ENCODE measurements at places on chromosomes 7 and 10. TPM values are rescaled to one million over a fixed set of nuclear protein-coding genes. Genes with fewer than 3 reads are reported as not detected.

DNA sequence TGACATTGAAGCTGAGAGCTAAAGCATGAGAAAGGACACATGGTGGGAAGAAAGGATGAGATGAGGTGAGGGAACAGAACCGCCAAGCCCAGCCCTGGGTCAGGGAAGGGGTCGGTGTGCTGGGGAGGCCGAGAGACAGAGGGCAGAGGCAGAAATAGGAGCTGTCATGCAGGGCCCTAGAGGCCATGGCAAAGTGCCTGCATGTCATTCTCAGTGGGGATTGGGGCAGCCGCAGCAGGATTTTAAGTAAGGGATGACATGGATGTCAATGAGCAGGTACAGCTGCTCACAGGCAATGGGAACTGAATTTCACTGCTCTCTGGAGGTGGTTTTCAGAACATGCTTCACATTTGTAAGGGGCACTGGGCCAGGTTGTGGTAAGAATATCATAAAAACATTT lies 227.4 kb downstream of the RAB11FIP2 start:
- DNase-seq = no peak

DNA sequence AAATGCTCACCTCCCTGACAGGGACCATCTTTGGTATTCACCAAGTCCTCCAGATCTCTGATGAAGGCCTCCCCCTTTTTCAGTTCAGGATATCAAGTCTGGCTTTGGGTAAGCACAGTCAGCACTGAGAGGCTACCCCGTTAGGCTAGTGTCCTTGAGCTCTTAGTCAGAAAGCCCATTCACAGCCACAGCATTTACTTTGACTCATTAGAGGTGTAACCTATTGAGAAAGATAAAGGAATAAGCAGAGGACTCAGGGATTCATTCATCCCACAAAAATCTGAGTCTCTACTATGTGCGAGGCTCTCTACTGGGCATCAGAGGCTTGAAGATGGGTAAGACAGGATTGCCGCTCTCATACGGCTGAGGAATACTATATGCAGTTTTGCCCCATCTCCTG lies 14.0 kb upstream of the RAMP3 start:
- no peak for DNase-seq

DNA sequence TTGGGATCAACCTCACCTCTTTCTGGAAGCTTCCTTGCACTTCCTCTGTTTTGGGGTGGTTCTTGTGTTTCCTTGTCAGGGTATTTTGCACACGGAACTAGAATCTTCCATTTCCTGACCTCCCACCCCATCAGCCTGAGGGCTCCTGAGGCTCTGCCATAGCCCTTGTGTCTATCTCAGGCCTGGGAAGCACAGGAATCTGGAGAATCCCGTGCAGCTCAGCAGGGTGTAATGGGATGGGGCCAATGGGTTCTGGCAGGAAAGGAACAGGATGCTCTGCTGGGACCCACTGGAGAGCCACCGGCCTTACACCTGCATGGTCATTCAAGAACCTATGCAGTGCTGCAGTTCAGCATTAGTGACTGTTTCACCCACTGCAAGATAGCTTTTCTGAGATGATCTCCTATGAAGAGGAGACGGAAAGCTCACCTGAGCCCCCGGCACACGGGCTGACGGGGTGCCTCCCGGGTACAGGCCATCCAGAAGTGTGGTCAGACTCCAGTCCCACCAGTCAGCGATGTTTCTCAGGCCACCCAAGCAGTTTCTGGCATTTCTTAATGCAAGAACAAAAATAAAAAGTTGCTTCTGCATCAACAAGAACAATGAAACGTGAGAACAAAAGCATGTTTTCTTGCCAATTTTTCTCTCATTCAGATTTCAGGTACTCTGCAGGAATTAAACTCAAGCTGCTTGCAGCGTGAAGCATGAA lies 133.2 kb downstream of the PKD1L1 start:
- no peak for DNase-seq

GRCh38 chr10:18607503-18608378 lies 43.6 kb downstream of the NSUN6 start:
- DNase-seq = peak; percentile 82

GRCh38 chr7:85176197-85176596 lies 10.7 kb downstream of the SEMA3D start:
- no peak for DNase-seq

DNA sequence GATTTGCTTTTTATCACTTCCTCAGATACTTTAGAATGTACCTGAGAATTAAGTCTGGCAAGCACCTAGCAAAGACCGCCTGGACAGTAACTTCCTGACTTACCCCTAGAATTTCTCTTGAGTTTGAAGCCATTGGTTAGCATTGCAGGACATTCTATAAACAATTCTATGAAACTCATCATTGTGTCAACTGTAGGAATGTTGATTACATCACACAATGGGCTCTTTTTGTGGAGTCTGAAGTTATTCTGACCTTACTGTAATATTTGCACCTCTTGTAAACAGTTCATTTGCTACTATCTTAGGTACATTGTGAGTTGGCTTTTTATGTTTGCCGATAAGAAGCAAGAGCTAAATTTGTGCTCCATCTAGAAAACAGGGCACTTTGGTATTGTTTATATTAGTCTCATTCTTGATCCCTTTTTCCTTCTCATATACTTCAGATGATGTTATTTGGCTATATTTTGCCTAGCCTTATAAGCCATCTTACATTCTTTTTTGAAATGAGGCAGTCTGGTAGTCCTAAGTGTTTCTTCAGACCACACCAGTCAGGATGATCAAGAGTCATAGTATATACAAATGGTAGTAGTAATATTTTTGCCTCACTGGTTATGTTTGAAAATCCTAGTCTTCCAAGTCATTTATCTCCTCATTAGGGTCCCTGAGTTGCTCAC lies 52.4 kb downstream of the CASD1 start:
- DNase-seq = no peak

GRCh38 chr10:128137877-128138276 lies 11.7 kb upstream of the MKI67 start:
- no peak for DNase-seq

GRCh38 chr7:113086431-113086888 lies at the start of gene GPR85:
Gene GPR85, minus strand, starts transcription at chr7:113086827. Its CDS starts 2,106 bp downstream, at chr7:113084721.
- DNase-seq = peak; percentile 61

DNA sequence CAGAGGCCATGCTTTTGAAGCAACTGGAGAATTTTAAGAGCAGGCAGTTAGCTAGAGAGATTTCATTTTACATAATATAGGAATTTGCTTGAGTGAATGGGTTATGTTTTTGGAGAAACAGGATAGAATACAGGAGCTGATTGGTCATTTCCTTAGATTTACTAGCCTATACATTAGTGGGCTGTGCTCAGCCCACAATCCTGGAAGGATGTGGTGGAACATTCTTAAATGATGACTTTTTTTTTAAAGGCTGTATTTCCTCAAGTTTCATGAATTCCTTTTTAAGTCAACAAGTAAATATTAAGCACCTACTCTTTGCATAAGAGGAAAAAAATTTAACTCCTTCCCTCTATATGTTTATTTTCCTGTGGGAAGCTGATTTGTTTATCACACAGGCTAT lies 314.4 kb upstream of the BMPER start:
- DNase-seq = no peak

- no peak for DNase-seq
Observed at GRCh38 chr7:128714701-128715495, 24.3 kb upstream of the CALU start.

GRCh38 chr10:91602868-91603568 lies 29.9 kb downstream of the PPP1R3C start:
- no peak for DNase-seq

DNA sequence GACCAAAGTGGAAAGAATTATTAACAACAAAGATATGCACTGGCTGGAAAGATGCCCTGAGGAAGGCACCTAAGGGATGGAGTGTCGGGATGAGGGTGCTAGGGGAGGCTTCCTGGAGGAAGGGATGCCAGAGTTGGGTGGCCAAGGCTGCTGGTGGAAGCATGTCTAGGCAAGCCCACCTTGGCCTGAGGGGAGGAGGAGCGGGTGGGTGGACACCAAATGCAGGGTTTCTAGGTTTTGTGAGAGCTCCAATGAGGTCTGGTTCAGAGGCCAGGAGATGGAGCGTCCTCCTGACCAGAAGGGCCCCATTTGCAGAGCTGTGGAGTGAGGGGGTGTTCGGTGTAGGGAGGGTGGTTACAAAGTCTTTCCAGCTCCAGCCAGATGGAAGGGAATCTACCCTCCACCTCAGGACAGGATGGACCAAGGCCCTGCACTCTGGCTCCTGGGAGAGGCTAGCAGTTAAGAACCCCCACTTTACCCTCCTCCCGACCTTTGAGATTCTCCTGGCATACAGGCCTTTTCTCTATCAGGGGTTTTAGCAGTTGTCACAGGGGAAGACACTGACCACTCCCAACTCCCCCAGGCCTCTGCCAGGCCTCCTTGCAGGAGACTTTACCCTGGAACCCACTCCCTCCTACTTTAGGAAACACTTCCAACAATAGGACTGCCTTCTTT lies 3.0 kb upstream of the DDIT4 start:
- DNase-seq = no peak

- DNase-seq = no peak
Observed at GRCh38 chr7:68484731-68485130, 1113.5 kb upstream of the AUTS2 start.

DNA sequence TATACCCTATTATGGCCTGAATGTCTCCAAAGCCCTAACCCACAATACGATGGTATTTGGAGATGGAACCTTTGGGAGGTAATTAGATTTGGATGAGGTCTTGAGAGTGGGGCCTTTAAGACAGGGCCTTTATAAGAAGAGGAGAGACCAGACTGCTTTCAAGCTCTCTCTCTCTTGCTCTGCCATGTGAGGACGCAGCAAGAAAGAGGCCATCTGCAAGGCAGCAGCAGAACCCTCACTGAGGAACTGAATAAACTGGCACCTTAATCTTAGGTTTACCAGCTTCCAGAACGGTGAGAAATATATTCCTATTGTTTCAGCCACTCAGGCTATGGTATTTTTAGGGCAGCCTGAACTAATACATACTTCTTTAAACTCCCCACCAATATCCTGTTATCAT lies 2.0 kb upstream of the GNAI1 start:
- DNase-seq = no peak

GRCh38 chr10:104324221-104324686 lies 14.0 kb downstream of the ITPRIP start:
- no peak for DNase-seq

GRCh38 chr10:95987685-95988426 lies 55.5 kb upstream of the CCNJ start:
- DNase-seq = no peak

- DNase-seq = no peak
Observed at GRCh38 chr7:45123913-45124710, 12.6 kb upstream of the TBRG4 start.

- DNase-seq = peak; percentile 95
Observed at GRCh38 chr10:119080521-119081259, at the start of gene EIF3A. Gene EIF3A, minus strand, starts transcription at chr10:119080817. Its CDS starts 141 bp downstream, at chr10:119080676.

- no peak for DNase-seq
Observed at GRCh38 chr10:78658645-78659597, 409.8 kb upstream of the ZMIZ1 start.

DNA sequence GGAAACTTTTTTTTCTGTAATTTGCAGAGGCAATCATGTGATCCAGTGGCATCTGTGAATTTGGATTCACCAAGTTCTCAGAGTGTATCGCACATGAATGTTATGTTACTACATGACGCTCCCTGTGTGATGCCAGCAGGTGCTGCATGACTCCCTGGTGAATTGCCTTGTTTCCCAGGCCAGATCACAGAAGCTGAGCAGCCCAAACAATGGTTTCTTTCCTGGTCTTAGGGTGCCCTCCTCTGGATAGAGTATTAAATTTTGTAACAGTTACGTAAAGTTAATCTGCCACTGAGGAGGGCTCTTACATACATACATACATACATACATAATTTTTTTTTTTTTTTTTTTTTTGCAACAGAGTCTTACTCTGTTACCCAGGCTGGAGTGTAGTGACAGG lies 3.6 kb downstream of the ZSCAN21 start:
- DNase-seq = peak; percentile 79

DNA sequence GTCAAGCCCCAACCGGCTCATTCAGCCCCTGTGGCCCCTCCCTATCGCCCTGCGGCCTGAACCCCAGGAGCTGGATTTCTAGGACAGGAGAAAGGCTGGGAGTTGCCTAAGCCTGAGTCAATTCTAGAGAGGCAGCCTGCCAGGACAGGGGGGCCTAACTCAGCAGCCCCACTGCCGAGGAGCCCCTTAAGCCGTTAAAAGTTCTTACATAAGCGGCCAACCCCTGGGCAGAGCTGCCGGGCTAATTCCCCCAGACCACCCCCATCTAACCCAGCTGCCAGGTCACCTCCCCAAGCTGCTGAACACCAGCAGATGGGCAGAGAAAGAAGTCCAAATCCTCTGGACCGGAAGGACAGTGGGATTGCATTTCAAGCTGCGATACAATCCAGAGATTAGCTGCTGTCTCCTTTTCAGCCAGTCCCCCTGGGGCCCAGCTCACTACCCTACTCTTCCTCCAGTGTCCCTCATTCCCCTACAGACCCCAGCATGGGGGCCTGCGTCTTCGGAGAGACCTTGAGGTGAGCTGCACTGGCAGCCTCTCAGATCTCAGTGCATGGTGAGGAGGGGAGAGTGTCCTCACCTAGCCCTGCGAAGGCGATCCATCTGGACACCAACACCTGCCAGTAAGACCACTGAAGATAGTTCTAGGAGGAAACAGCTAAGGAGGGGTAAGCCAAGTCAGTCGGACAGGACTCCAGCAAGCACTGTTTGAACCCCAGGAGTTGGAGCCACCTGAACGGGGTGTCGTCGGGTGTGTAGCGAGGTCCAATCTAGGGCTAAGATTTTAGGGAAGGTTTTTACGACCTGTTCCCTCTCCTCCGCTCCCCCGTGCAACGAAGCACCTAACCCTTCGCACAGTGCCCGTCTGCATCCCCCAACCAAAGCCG lies 830 bp downstream of the IMPDH1 start:
- DNase-seq = no peak

DNA sequence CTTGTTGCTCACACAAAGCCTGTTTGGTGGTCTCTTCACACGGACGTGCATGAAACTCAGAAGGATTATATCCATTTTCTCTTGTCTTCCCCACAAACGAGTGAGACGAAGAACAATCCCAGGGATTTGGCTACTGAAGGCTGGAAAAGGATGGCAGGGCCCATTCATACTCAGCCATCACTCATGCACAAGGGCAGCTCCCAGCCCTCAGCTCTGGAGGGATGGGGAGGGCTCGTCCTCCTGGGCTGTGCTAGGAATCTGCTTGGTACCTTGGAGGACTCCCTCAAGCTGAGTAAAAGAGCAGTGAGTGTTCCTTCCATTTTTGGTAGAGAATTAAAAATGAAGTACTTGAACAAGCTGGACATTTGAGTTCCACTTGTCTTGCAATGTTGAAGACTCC lies 33.2 kb upstream of the RAB18 start:
- no peak for DNase-seq

GRCh38 chr10:14712991-14713424 lies 61.7 kb downstream of the FAM107B start:
- no peak for DNase-seq

The TMEM270 gene
- not detected for total RNA-seq

The ANKRD7 gene
- total RNA-seq = 0.48 TPM

The UCN3 gene
- not detected for total RNA-seq

The IGF2BP3 gene
- not detected for total RNA-seq

The CCDC136 gene
- total RNA-seq = 2.6 TPM

The LIPM gene
- total RNA-seq = not detected

The CDHR3 gene
- total RNA-seq = 0.66 TPM

The KCP gene
- total RNA-seq = 0.22 TPM
